Thoracic aorta (tissue), 2 donors: ENCODE measurements at places on chromosomes 2 and 18.

DNA sequence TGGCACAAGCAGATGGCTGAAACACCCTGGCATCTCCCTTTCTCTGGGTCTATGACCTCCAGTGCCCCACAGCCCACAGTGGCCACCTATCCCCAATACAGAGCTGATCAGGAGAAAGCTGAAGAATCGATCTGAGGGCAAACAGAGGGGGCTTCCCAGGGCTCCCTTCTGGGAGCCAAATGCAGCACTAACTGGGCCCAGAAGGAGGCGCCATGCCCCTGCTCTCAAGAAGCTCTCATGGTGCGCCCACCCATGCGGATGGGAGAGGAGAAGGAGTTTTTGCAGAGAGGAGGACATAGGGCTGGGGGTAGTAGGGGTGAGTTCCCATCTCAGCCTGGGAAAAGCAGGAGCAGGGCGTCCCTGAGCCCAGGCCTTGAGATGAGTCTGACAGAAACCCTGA is 787.3 kb upstream of the RAB6C start:
- no peaks in the 10 kb centered on the region for H3K27me3 ChIP-seq
- H3K4me3 ChIP-seq, result no peak overlapping the region
- no peak for DNase-seq
- H3K36me3 ChIP-seq, result no peaks in the 10 kb centered on the region
- no peaks in the 10 kb centered on the region for H3K4me1 ChIP-seq

DNA sequence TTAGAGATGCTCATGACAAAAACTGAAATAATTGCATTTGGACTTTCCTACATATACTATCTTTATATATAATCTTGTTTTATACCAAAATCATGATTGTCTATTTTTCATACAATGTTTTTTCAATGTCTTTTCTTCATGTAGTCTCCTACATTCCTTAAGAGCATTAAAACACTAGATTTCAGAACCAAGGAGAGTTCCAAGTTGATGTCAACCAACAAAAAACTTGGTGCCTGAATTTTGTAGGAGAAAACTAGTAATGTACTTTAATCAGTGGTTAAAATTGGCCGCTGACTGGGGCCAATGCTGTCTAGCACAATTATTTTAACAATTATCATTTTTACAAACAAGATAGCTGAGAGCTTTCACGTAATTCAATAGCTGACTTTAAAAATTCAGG is 678.8 kb downstream of the DCC start:
- no peaks in the 10 kb centered on the region for H3K4me1 ChIP-seq
- no peaks in the 10 kb centered on the region for H3K36me3 ChIP-seq
- no peak overlapping the region for H3K4me3 ChIP-seq
- DNase-seq, result no peak

DNA sequence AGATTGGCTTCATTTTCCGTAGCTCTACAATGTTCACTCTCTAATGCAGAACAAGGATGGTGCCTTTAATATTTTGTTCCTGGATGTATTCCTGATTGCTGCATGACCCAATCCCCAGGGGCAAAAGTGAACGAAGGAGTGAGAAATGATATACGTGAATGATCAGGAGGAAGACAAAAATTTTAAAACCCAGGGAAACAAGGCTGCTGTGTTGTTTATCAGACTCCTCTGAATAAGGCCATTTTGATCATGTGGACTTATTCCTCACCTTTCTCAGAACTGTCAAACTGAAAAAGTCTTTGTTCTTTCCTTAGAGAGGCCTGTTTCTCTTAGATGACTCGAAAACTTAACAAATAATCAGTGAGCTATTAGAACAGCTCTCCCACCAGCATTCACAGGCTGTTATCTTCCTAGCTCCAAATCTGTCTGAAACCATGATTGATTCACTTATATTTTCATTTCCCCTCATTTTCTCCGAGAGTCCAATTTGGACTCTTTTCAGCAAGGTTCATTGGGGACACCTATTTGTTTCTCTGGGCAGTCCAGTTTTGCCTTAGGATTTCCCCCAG is 29.5 kb upstream of the COX7A2L start:
- H3K27ac ChIP-seq, result no peak overlapping the region
- H3K4me3 ChIP-seq, result no peak overlapping the region
- DNase-seq, result no peak
- H3K4me1 ChIP-seq, result no peaks in the 10 kb centered on the region
- H3K36me3 ChIP-seq, result no peaks in the 10 kb centered on the region

- no peak for DNase-seq
- H3K4me3 ChIP-seq, result no peak overlapping the region
- no peaks in the 10 kb centered on the region for H3K36me3 ChIP-seq
- H3K27me3 ChIP-seq, result no peaks in the 10 kb centered on the region
Measured at GRCh38 chr2:29218071-29218470, 102.9 kb downstream of the CLIP4 start.

DNA sequence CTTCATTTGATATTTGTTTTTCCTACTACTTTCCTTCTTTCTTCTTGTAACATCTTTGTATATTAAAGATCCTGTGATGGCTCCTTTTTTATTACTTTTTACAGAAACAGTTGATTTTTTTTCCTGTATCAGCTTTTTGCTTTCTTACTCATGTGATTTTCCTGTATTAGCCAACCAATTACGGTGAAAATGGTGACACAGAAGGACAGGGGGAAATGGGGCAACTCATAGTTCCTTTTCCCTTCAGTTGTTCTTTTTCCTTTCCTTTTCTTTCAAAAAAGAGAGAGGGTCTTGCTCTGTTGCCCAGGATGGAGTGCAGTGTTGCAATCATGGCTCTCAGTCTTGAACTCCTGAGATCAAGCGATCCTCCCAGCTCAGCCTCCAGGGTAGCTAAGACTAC is 117.8 kb downstream of the ATL2 start:
- H3K4me1 ChIP-seq, result peaks cover 4% of the 10 kb centered on the region
- no peak overlapping the region for H3K4me3 ChIP-seq
- H3K36me3 ChIP-seq, result no peaks in the 10 kb centered on the region
- no peak for DNase-seq
- no peaks in the 10 kb centered on the region for H3K27me3 ChIP-seq

DNA sequence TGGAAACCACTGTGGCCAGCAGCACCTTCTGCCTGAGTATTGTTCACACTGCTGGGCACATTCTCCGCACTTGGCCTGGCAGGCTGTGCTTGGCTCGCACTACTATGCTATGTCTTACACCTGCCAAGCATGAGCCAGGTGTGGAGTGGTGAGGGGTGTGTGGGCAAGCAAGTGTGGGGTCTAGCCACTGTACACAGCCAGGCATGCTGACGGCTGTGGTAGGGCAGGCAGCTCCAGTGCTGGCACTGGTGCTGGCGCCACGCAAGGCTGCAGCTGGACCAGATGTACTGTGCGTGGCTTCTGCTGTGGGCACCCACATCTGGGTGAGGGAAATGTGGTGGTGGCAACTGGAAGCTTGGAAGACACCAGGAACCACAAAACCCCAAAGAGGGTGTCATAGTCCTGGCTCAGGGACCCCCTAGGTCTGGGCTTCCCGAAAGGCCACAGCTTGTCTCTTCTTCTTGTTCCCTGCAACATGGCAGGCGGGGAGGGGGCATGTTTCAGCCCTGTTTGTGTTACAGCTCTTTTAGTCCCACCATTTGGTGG is 101.5 kb downstream of the ALMS1 start:
- no peaks in the 10 kb centered on the region for H3K4me1 ChIP-seq
- no peak overlapping the region for H3K4me3 ChIP-seq
- DNase-seq, result no peak
- no peak overlapping the region for H3K27ac ChIP-seq

GRCh38 chr2:168912901-168913369 is 11.8 kb downstream of the G6PC2 start:
- no peaks in the 10 kb centered on the region for H3K36me3 ChIP-seq
- H3K4me1 ChIP-seq, result peaks cover 5% of the 10 kb centered on the region
- H3K27me3 ChIP-seq, result no peaks in the 10 kb centered on the region
- H3K27ac ChIP-seq, result no peak overlapping the region

GRCh38 chr18:60146220-60146960 is 226.2 kb downstream of the MC4R start:
- no peak overlapping the region for H3K4me3 ChIP-seq
- no peak overlapping the region for H3K27ac ChIP-seq
- H3K36me3 ChIP-seq, result no peaks in the 10 kb centered on the region
- no peaks in the 10 kb centered on the region for H3K4me1 ChIP-seq

GRCh38 chr2:143282684-143283083 is 153.5 kb downstream of the ARHGAP15 start:
- no peaks in the 10 kb centered on the region for H3K27me3 ChIP-seq
- H3K4me1 ChIP-seq, result no peaks in the 10 kb centered on the region
- H3K27ac ChIP-seq, result no peak overlapping the region
- no peak for DNase-seq

DNA sequence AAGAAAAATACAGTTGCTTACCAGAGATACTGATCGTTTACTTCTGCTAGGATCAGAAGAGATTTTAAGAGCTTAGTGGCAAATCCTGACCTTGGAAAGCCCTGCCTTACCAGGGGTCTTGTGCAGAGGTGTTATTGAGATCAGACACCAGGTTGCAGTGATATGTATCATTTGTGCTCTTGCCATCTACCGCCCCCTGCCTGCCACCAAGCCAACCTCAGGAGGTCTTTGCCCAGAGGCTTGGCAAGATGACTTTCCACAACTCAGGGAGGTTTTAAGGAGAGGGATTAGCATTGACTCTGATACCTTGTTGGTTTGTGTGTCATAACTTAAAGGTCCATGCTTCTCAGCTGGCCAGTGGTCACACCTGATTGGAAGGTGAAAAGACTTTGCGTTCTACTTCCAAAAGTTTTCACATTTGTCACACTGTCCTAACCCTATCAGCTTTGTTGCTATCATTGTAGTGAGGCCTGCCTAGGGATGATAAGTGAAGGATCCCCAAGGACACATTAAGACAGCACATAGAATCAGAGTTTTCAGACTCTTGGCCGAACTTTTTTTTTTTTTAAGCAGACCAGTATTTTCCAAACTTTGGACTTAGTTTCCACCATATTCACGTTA is 46.2 kb upstream of the MGAT5 start:
- H3K4me3 ChIP-seq, result no peak overlapping the region
- H3K36me3 ChIP-seq, result no peaks in the 10 kb centered on the region
- peaks cover 32% of the 10 kb centered on the region for H3K4me1 ChIP-seq
- H3K27ac ChIP-seq, result no peak overlapping the region

DNA sequence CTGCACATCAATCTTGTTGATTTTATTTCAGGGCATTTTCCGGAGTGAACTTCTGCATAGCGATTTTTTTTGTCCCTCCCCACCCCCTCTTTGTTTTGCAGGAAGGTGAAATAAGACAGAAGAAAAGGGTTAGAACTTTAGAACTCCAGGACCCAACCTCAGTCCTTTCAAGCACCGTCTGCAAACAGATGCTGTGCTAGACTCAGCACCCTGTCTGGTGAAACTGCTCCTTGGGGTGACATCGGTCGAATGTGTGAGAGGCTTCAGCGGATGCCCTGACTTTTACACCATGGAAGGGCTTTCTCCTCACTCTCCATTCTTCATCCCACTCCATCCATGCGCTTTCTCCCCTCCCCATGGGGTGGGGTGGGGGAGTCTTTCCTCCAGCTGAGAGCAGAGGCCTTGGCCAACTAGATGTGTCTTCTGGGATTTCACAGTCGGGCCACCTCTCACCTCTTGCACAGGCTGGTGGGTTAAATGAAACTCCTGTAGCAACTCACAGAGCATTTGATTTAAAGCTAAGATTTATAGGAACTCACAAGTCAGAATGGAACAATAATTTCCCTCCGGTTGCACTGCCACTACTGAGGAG is 43.3 kb upstream of the EDAR start:
- peak overlapping the region; percentile 61 for H3K4me3 ChIP-seq
- no peaks in the 10 kb centered on the region for H3K36me3 ChIP-seq
- H3K4me1 ChIP-seq, result peaks cover 11% of the 10 kb centered on the region
- no peaks in the 10 kb centered on the region for H3K27me3 ChIP-seq
- DNase-seq, result no peak

GRCh38 chr2:98893911-98894321 is 42.1 kb downstream of the CRACDL start:
- H3K27ac ChIP-seq, result no peak overlapping the region
- H3K4me1 ChIP-seq, result no peaks in the 10 kb centered on the region
- DNase-seq, result no peak
- H3K4me3 ChIP-seq, result no peak overlapping the region
- no peaks in the 10 kb centered on the region for H3K27me3 ChIP-seq

DNA sequence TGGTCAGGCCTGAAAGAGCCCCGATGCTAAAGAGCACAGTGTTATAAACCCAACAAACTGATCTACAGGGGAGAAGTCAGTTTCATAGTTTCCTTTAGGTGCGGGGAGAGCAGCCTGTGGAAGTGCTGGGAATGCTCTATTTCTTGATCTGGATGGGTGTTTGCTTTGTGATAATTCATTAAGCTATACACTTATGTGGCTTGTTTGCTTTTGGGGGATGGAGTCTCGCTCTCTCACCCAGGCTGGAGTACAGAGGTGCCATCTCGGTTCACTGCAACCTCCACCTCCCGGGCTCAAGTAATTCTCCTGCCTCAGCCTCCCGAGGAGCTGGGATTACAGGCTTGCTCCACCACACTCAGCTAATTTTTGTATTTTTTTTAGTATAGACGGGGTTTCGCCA is 30.1 kb upstream of the CEP68 start:
- no peaks in the 10 kb centered on the region for H3K4me1 ChIP-seq
- peaks cover 4% of the 10 kb centered on the region for H3K36me3 ChIP-seq
- no peak for DNase-seq
- H3K27me3 ChIP-seq, result no peaks in the 10 kb centered on the region
- no peak overlapping the region for H3K27ac ChIP-seq
- H3K4me3 ChIP-seq, result no peak overlapping the region

- H3K4me3 ChIP-seq, result no peak overlapping the region
- H3K36me3 ChIP-seq, result no peaks in the 10 kb centered on the region
- no peak for DNase-seq
- no peaks in the 10 kb centered on the region for H3K4me1 ChIP-seq
- no peaks in the 10 kb centered on the region for H3K27me3 ChIP-seq
- no peak overlapping the region for H3K27ac ChIP-seq
Measured at GRCh38 chr2:195561116-195561921, 95.7 kb upstream of the SLC39A10 start.
